ENCODE measurements at places on chromosomes 5 and 9.

- no peak for DNase-seq
Measured at GRCh38 chr9:21972361-21972760, 21.8 kb downstream of the CDKN2A start.

GRCh38 chr5:106649031-106649430 is 1021.7 kb downstream of the EFNA5 start:
- DNase-seq, result no peak

- DNase-seq, result no peak
Measured at GRCh38 chr9:119291554-119291953, 77.7 kb downstream of the BRINP1 start.

DNA sequence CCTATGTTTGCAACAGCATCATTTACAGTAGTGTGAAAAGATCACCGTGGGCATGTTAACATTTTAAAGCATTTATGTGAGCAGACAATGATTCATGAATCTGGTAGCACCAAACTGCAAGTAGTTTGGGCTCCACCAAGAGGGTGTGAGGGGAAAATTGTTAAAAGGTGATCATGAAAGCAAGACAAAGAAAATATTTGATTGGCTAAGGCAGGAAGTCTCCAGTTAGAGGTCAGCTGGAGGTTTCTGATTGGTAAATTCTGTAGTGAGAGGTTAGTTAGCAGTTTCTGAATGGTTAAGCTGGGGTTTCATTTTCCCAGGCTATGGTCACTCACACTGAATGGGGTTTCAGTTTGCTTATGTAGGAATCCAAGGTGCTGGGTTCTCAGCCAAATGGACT is 13.5 kb upstream of the DRD1 start:
- DNase-seq, result no peak

- peak; percentile 74 for DNase-seq
Measured at GRCh38 chr5:35229076-35230037, 930 bp downstream of the PRLR start.

GRCh38 chr9:126619361-126620135 is 5.8 kb downstream of the LMX1B start:
- no peak for DNase-seq

DNA sequence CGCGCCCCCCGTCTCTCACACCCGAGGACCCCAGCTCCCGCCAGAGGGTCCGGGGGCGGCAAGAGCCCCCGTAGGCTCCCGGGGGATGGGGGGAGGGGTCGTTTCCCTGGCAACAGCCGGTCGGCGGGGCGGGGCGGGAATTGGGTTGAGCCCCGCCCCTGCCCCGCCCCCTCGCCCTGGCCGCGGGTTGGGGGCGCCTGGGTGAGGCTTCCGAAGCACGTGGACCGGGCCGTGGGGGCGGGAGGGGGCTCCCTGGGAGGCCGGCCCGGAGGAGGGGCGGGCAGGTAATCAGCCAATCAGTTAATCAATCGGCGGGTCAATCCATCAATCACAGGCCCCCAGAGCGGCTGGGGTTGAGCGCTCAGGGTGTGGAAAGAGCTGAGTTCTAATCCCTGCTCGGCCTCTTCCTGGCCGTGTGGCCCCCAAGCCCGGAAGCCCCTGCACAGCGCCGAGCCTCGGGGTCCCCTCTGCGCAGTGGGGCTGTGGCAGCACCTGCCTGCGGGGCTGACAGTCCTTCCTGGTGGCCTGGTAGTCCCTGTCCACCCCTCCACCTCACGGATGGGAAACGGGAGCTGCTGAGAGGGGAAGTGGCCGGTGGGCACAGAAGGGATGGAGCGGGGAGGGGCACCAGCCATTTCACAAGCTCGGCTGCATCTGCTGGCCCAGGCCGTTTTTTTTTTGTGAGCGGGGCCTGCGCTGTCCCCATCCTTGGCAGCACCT is 174.2 kb upstream of the IER5L start:
- DNase-seq, result peak; percentile 88

DNA sequence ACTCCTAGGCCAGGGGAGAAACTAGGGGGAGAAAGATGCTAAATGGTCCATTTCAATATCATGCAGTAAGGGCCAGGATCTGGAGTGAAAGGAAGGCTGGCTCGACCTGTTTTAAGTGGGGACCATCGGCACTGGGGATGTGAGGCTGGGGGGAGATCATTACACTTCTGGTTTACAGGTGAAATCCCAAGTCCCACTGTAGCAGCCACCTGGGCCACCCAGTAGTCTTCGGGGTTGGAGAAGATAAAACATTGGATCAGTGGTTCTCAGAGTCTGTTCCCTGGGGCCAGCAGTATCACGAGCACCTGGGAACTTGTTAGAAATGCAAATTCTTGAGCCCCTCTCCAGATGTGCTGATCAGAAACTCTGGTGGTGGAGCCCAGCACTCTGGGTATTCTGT is 111.3 kb upstream of the ALDH1B1 start:
- DNase-seq, result no peak

GRCh38 chr9:115133649-115134048 is 15.7 kb upstream of the TNC start:
- no peak for DNase-seq

DNA sequence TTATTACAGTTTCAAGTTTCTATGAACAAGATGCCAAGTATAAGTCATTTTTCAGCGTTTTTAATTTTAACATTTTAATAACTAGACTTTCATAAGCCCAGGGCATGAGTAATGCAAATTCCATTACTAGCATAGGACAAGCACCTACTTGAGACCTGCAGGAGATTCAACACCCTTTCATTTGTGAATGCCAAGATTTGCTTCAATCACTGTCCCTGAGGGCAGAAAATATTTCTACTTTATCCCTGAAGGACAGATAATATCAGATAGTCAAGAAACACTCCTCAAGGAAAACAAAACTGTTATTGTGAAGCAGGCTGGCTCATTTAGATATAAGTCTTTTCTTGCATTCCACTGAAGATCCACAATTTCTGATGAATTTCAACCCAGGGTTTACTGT is 27.7 kb upstream of the ZNF622 start:
- DNase-seq, result no peak

DNA sequence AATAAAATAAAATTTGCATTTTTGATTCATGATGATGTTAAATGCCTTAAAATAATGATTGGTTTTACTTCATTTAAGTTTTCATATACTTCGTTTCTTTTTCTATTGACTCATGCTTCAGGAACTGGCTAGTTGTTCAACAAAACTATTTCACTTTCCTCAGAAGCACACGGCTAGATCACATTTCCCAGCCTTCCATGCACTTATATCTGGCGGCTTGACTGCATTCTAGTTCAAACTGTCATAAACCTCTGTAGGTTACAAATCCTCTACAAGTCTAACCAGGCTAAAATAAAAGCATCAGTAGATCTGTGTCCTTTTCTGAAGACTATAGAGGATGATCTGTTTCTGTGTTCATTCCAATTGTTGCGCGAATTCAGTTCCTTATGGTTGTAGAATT is 46.3 kb upstream of the CNTLN start:
- DNase-seq, result no peak

DNA sequence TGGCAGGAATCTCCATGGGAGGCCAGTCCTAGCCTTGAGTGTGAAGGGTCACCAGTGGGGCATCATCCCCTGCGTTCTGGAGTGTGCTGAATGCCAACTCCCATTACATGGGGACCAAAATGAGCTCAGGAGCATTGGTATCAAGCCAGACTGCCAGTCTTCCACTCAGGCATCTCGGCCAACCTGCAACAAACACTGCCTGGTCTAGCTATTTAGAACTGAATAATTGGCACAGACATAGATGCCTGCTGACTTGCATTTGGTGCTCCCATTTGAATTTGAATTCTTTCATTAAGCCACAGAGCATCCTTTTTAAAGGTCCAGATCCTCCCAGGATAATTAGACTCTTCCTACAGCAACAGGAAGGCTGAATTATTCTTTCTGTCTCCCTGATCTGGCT is 116.6 kb upstream of the ABCA1 start:
- DNase-seq, result no peak

DNA sequence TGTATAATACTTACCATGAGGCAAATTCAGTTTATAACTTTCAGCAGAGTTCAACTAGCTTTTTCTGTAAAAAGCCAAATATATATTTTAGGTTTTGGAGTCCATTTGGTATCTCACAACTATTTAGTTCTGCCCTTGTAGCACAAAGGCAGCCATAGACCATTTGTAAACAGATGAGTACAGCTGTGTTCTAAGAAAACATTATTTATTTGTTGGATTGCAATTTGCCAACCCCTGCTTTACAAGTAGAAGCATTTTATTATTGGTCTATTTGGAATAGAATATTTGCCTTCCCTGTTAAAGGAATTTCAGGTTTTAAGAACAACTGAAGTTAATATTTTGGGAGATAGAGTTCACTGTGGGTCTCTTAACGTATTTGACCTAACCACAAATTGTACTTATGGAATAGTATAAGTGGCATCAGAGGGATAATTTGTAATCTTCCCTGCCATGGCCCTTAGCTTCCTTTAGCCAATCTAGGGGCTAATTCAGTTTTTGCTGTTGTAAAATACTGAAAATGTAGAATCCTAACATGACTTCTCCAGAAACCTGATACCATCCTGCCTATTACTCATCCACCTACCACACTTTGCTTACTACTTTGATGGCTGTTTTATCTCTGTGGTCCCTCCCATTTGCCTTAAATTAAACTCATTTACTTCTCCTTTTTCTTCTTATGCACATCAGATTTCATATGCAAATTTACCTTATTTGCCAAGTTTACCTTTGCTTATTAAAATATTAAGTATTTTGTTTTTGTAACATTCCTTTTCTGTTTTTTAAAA is 109.2 kb downstream of the DMXL1 start:
- no peak for DNase-seq

DNA sequence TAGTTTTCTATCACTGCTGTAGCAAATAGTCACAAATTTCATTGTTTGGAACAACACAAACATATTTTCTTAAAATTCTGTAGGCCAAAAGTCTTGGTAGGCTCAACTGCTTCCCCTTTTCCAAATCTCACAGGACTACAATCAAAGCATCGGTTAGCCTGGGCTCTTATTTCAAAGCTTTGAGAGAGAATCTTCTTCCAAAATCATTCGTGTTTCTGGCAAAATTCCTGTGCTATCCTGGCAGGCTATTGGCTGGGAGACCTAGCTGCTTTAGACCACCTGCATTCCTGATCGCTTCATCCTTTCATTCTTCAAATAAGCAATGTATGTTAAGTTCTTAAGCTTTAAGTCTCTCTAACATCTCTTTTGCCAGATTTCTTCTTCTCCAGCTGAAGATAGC is 629.8 kb upstream of the CDH18 start:
- peak; percentile 17 for DNase-seq

DNA sequence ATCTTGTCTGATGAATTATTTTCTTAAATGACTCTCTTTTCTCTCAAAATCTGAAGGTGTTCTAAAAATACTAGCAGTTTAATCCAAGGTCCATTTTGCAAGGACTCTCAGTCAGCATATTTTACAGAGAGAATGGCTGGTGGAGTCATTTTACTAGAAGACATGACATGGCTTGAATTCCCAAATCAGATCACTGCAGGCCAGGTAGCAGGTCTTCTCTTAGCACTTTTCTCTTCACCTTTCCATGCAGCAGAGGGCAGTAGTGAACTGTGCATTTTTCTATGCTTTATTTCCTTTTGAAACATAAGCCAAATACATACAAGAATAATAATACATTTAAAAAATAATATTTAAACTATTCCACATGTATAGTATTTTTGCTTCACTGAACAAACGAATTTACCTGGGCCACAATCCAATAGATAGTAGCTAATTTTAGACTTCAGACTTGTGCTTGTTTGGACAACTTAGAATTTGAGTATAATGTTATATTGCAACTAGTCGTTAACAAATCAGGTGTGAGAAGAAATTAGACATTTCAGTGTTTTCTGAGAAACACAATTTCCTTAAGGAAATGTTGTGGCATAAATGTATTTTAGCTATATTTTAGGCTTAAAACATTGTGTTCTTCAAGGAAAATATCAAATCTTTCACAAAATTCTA is 289.4 kb upstream of the DAB2 start:
- DNase-seq, result peak; percentile 52

DNA sequence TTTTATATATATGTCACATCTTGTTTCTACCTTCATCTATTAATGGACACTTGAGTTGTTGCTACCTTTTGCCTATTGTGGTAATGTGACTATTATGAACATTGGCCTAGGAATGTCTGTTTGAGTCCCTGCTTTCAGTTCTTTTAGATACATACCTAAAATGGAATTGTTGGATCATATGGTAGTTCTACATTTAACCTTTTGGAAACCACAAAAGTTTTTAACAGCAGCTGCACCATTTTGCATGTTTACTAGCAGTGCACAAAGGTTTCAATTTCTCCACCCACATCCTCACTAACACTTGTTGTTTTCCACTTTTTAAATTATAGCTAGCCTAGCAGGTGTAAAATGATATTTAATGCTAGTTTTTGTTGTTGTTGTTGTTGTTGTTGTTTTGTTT is 88.4 kb downstream of the GALNT10 start:
- no peak for DNase-seq

DNA sequence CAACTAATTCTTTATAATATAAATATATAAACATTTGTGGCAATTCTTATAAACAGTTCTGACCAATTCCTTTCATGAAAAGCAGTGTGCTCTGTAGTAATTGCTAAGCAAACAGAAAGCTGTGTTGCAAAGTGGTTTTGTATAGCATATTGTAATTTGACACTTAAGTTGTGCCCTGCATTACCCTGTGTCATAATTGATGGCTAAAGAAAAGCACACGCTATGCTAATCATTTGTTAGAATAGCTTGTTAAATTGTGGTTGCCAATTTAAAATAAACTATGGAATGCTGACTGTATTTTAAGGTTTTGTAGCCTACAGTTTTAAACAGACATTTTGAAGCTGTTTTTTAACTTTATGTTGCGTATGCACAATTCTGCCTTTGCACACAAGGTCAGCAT is 140.0 kb downstream of the PBX3 start:
- DNase-seq, result no peak

GRCh38 chr5:170139786-170140335 is 34.2 kb downstream of the FOXI1 start:
- DNase-seq, result no peak

GRCh38 chr5:88938488-88938887 is 55.5 kb upstream of the MEF2C start:
- DNase-seq, result no peak

DNA sequence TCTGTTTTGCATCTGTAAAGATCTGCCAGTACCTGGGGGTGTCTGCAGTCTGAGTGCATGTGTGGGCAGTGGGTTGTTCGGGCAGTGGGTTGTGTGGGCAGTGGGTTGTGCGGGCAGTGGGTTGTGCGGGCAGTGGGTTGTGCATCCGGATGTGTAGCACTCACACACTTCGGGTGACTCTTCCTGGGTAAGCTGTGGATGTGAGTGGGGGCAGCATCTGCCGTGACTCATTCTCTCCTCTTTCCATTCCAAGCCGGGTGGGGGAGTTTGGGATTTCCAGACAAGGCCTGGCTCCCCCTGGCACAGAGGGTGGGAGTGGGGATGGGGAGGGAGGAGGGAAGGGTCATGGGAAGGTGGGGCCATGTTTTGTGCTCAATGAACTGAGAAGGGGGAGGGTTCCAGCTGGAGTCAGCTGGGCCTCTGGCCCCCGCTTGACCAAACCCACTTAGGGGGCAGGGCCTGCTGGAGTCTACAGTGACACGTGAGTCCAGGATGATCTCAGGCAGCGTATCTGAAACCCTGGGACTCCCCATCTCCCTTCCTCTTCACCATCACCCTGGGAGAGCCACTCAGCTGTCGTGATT is 8.3 kb downstream of the CRB2 start:
- DNase-seq, result no peak

Measured in iPS-NIHi11 (cell line).